NCI-H1105 treated with DMSO at 0.1 percent for 48 hours (cell line): ENCODE measurements at places on chromosomes 4 and X.

- DNase-seq, result no peak
Measured at GRCh38 chr4:78692822-78693170, 83.4 kb upstream of the BMP2K start.

GRCh38 chr4:39169426-39169825 lies 12.9 kb upstream of the WDR19 start:
- DNase-seq, result no peak

DNA sequence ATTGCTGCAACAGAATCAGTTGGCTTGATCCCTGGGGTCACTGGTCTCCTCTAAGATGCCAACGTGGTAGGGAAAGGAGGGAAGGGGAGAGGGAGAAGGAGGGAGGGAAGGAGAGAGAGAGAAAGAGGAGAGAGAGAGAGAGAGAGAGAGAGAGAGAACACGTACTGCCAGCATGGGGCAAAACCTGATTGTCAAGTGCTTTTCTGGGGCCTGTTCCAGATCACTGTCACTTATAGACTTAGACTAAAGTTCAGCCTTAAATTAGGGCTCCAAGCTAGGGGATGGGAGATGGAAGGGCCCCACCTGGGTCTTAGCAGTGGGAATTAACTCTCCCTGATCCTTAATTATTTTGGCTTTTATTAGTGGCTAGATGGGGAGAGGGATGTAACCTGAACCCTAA lies 12.9 kb downstream of the SHROOM4 start:
- no peak for DNase-seq

- DNase-seq, result no peak
Measured at GRCh38 chr4:85707611-85708010, 232.7 kb downstream of the ARHGAP24 start.

- DNase-seq, result no peak
Measured at GRCh38 chr4:31045151-31045550, 325.0 kb downstream of the PCDH7 start.

GRCh38 chr4:41070516-41071281 lies 143.6 kb downstream of the APBB2 start:
- DNase-seq, result no peak

GRCh38 chr4:43425206-43425605 lies 532.7 kb downstream of the GRXCR1 start:
- no peak for DNase-seq

DNA sequence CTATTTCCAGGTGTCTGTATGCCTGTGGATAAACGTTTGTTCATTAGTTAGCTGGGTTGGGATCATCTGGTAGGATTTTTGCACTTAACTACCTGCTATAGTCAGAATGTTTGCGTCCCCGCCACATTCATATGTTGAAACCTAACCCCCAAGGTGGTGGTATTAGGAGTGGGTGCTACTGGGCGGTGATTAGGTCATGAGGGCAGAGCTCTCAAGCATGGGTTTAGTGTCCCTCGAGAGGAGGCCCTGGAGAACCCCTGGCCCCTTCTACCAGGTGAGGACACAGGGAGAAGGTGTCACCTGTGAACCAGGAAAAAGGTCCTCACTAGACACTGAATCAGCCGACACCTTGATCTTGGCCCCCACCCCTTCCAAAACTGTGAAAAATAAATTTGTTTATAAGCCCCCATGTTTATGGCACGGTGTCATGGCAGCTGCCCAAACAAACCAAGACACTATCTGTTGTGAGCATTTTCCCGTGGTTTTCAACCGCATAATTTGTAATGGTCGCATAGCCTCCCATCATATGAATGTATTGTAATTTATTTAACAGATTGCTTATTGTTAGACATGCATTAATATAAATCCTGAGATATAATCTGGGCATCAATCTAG lies 92.7 kb upstream of the TRIM2 start:
- DNase-seq, result no peak

GRCh38 chrX:51461053-51462044 lies 35.0 kb downstream of the NUDT11 start:
- peak; percentile 8 for DNase-seq

GRCh38 chrX:28586981-28587551 lies at the start of gene IL1RAPL1:
Gene IL1RAPL1, plus strand, starts transcription at chrX:28587446.
- no peak for DNase-seq

GRCh38 chr4:128029907-128030306 lies 31.2 kb upstream of the LARP1B start:
- DNase-seq, result no peak

- DNase-seq, result no peak
Measured at GRCh38 chrX:118688935-118689334, 38.5 kb upstream of the IL13RA1 start.

DNA sequence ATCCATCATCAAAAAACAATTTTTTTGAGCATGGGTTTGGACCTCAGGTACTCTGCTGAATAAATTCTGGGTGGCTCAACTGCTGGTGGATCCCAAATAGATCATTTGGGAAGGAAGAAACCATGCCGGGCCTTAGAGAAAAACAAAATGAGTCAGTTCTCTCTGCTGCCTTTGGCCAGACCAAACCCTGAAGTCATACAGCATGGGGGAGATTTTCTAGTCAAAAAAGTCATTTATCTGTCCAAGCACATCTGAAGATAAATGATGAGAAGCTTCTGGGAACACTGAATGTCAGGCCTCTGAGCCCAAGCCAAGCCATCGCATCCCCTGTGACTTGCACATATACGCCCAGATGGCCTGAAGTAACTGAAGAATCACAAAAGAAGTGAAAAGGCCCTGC lies 261.4 kb downstream of the DHX15 start:
- no peak for DNase-seq

- DNase-seq, result no peak
Measured at GRCh38 chrX:63718010-63718694, 66.9 kb downstream of the ARHGEF9 start.

DNA sequence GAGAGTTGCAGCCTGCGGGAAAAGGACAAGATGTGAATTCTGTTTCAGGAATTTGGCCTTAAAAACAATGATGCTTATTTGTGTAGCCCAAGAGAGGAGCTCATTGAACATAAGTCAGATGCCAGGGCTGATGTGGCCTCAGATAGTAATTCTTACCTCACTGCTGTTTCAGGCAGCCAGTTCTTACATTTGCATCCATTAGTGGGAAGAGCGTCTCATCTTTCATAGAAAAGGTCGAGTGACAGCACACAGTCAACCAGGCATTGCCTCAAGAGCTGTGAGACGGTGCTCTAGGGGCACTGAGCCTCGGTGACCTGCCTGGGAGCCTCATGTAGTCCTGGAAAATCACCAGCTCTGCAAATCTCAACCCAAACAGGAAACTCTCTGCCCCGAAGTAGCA lies 174.9 kb upstream of the FRG1 start:
- no peak for DNase-seq

DNA sequence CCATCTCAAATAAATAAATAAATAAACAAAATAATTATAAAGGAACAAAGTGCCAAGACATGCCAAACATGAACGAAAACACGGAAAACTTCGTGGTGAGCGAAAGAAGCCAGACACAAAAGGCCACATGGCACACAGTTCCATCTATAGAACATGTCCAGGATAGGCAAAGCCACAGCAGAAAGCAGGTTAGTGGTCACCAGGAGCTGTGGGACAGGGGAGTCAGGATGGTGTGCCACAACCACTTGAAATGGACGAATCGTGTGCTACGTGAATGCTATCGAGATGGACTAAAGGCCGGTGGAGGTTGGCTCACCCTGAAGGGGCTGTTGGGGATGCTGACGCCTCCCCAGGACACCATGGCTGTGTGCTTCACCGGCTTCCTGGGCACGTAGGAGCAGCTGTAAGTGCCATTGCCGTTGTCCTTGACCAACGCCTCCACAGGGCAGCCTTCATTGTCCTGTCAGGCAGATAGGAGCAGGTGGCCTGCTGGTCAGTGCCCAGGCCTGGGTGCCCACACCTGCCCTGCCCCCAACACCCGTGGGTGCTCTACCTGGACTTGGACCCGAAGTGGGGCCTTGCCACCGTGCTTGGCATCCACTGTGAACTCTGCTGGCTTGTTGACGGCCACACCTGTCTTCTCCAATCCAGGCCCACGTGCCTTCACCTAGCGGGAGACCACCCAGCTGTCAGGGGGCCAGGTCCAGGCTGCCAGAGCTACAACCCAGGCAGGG lies 10.6 kb downstream of the FLNA start:
- DNase-seq, result no peak

DNA sequence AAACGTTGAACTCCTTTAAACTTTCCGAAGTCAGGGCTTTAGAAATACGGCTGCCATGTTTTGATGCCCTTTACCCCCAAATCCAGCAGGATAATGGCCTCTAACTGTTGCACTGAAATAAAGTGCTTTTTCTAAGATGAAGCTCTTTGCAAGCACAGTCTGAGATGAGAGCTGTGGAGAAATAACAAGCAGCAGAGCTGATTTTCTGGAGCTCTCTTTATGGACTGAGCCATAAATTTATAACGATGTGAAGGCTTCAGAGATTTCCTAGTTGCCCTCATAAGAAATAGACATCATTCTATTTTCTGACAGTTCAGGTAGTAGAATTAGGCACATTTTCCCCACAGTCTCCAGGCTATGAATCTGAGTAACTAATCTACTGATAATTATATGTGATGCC lies 567.3 kb downstream of the PDHA2 start:
- no peak for DNase-seq
